ENCODE measurements at places on chromosomes 2 and 18.

GRCh38 chr2:219634171-219634940 lies 6.9 kb downstream of the SLC4A3 start:
- no peak for DNase-seq

DNA sequence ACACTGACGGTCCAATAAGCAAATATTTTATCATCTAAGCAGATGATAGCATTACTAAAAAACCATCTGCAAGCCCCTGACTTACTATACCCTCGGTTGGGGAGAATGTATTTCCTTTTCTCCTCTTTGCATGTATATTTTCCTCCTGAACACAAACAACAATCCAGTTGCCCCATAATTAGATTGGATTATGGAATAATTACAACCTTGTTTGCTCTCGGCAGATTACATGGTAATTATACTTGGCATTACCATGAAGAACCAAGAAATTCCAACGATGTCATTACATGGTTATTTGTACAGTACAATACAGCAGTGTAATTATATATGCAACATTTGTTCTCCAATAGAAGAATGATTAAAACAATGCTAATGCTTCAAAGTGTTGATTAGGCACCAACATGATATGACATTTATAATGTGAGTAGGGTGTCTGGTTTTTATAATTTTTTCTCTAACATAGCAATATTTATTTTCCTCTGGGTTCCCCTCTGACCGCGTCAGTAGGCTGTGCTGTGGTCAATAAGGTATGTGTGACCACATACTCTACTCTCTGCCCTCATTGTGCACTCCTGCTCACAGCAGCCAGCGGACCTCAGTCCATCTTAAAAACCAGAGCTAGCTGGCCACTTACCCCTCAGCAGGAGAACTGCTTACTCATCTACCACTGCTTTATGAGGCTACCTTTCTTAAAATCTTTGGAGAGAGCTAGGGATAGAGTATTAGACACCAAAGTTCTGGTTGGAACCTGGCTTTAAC lies 176.1 kb downstream of the INSIG2 start:
- DNase-seq = no peak

DNA sequence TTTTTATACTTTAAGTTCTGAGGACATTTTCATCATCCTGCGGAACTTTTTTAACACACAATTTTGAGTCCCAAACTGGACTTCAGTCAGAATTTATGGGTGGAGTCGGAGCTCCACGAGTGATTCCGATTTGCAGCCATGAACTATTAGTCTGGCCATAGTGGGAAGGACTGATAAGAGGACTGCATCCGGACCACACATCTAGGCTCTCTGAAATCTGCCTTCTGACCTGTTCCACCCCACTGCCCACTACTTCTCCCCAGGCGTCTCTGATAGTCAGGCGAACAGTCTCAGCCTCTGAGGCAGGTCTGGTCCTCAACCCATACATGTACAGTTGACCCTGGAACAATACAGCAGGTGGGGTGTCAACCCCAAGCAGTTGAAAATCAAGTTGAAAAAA lies 5.2 kb downstream of the MRPL35 start:
- no peak for DNase-seq

DNA sequence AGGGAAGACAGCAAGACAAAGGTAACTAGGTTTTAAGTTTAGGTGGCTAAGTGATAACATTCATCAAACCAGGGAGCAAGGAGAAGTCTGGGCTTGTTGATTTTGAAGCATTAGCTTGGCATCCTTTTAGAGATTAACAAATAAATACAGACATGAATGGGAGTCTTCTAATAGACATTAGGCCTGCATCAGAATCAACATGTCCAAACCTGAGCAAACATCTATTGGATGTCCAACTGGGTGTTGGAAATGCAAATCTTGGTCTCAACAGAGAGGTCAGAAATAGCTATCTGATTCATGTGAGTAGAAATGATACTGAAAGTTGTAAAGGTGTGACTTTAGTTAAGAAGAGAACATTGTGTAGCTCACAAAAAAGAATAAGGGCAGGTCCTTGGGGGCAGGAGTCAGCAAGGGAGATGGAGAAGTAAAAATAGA lies 85.5 kb upstream of the RND3 start:
- no peak for DNase-seq

GRCh38 chr2:9110893-9111569 lies 95.6 kb upstream of the ASAP2 start:
- no peak for DNase-seq

DNA sequence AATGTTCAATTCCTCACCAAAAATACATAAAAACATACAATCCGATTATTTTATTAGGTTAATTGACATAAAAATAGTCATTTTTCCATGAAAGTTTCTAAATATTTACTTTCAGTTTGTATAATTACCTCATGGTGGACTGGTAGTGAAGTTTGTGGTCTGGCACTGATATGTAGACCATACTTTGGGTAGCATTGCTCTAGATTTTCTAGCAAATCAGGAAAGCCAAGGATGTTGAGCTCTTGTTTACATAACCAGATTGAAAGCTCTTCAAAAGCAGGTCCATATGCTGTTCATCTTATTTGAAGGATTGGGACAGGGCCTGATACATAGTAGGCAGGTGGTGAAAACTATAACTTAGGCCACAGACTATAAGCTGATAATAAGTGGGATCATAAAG lies 61.8 kb downstream of the COMMD1 start:
- no peak for DNase-seq

DNA sequence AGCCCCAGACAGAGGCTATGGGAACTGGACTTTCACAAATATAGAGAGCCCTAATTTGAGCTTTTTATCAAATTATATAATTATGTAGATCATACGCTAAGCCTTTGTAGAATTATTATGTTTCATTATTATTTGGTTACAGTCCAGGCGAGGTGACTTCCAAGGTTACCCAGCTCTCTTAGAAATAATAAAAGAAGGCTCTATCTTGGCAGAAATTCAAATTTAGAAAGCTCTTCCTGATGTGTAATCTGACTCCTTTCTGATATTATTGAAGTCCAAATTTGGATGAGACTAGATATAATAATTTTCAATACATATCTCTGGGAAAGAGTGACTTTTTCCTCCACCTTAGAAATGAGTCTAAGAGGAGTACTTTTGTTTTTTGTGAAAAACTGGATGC lies 4.8 kb upstream of the SLC38A11 start:
- DNase-seq = no peak

DNA sequence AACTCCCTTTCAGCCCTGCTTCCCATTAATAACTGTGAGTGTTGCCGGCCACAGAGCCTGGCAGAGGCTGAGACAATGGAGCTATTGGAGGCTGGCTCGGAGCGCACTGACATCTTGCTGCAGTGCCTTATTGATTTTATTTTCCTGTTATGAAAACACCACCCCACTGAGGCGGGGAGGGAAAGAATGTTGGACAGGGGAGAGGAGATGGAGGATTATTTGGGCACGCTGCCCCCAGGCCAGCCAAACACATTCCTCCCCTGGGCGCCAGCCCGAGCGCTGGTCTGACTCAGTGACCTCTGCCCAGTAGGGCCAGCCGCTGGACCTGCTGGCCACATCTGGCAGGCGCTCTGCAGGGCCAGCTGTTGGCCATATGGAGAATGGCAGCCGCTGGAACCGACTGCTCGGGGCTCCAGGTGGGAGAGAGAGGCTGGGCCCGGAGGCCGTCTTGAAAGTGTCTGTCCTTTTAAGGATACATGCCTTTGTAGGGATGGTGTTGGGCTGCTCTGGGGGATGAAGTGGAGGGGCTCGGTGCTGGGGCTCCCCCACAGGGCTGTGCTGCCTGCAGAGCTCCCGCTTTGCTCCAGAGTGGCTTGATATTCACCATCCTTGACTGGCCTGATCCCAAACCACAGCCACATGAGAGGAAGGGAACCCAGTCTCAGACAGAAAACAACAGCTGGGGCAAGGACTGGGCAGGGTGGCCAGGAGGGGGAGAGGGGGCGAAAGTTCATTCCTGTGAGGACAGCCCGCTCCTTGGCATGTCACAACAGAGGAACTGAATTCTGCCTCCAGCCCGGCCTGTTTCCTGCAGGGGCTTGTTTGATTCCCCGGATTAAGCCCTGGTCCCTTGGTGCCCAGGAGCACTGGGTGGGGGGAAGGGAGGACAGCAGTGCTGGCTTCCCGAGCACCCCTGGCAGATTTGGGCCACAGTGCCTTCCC lies 179.0 kb downstream of the KLHL29 start:
- DNase-seq = no peak

GRCh38 chr2:207165121-207166038 lies at the start of gene KLF7:
Gene KLF7 (minus strand): TSS chr2:207165948. CDS start chr2:207165568, 380 bp downstream.
- DNase-seq = peak; percentile 12

DNA sequence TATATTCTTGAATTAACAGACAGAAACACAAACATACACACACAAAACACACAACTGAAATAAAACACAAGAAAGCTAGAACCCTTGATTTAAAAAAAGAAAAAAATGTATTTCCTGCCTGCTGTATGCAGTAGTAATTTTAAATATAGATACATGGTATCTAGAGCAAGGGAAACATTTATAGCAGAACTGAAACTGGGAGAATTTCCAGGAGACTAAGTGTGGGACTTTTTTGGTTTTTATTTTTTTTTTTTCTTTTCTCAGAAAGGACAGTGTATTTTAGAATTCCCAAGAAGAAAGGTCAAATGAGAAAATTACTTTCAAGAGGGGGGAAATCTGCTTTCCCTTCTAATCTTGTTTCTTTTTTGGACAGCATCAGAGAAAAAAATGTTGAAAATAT lies 558.9 kb upstream of the PKDCC start:
- no peak for DNase-seq

- no peak for DNase-seq
These were observed 394.8 kb downstream of the DCDC2C start for GRCh38 chr2:4098137-4098536.

DNA sequence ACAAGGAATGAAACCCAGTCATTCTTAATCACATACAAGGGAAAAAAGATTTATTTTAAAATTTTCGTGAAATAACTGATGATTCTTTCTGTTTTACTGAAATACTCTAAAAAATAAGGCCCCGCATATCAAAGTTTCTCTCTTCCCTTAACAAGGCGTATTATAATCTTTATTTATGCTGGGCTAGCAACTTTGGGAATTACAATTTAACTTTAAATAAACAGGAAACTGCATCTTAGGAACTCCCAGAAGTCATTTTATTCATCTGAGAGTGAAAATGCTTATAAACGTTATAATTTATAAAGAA lies 166.7 kb downstream of the TCF4 start:
- DNase-seq = no peak

DNA sequence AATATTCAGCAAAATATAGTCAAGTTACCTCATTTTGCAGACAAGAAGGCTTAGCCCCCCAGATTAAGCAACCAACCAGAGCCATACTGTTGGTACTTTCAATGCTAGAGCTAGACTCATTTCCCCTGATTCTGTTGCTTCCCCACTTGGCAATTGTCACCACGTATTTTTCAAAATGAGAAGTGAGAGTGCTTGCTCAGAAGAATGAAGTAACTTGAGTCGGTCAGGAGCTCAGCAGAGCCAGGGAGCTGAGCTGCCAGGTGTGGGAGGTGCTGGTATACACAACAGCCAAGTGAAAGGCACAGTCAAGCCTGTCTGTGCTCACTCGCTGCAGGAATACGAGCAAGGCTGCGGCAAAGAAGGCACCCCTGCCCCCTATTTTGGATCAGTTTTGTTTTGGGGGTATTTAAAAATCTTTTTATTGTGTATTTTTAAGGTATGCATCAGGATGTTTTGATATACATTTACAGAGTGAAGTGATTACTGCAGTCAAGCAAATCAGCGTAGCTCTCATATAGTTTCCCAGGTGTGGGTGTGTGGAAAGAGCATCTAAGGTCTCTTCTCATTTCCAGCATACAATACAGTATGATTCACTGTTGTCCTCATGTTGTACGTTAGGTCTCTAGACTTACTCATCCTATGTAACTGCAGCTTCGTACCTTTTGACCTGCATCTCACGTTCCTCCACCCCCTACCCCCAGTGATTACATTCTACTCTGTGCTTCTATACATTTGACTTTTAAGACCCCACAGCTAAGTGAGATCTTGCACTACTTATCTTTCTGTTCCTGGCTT lies 62.4 kb downstream of the MRPS9 start:
- no peak for DNase-seq

- DNase-seq = no peak
These were observed 183.8 kb downstream of the SMAD2 start for GRCh38 chr18:47746615-47747014.

GRCh38 chr2:160110674-160111239 lies 48.3 kb upstream of the PLA2R1 start:
- no peak for DNase-seq

GRCh38 chr2:149290662-149291061 lies 39.7 kb upstream of the LYPD6 start:
- no peak for DNase-seq

DNA sequence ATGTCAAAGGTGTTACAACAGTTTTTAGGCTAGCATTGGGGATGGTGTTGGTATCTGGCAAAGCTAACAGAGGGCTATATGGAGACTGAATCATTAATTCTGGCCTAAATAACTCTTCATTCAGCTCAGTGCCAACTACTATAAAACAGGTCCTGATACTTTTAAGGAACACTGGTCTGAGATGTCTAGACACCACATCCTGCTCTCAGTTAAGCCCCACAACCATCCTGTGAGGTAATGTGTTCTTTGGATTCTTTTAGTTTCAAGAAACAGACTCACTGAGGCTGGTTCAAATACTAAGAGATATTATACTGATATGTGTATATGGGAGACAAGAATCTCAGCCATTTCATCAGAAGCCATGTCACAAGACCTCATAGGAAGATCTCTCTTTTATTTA lies 14.2 kb upstream of the HK2 start:
- DNase-seq = no peak

GRCh38 chr2:126952216-126952615 lies 53.5 kb downstream of the TEX51 start:
- DNase-seq = no peak

GRCh38 chr2:181224866-181225265 lies 232.3 kb upstream of the ITGA4 start:
- DNase-seq = no peak

DNA sequence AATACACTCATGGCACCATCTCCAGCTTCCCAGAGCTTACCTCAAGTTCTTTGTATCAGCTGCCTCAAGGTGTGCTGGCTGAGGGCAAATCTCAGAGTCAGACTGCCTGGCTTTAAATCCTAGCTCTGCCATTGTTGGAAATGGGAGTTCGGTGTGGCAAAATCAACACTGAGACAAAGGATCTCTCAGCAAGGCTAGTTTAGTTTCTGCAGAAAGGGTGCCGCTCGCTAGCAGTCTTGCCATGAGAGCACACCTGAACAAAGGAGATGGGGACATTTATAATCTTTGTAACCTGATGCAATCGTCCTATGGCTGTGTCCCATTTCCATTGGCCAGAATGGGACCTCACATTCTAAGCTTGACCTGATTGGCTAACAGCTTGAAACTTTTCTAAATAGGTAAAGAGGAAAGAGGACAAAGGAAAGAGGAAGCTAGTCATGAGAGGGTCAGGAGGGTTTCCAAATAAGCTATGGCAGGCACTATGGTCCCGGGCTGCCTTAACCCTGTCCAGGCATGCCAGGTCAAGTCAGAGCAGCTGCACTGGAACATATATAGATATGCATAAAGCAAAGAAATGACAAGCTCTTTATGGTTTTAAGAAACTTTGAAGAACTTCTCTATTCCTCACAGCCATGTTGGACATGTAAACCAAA lies 4.3 kb upstream of the UBE2F start:
- DNase-seq = no peak

- DNase-seq = no peak
These were observed 3.2 kb upstream of the RAB17 start for GRCh38 chr2:237593596-237594320.

GRCh38 chr2:144454466-144455287 lies 65.2 kb downstream of the ZEB2 start:
- peak; percentile 21 for DNase-seq

GRCh38 chr2:190653931-190654330 lies 5.0 kb downstream of the NAB1 start:
- no peak for DNase-seq

GRCh38 chr2:233851169-233851568 lies 3.2 kb downstream of the HJURP start:
- DNase-seq = no peak

GRCh38 chr2:8267048-8267447 lies 414.8 kb upstream of the ID2 start:
- DNase-seq = no peak
